Progenitor cell of endocrine pancreas (in vitro differentiated cells): ENCODE measurements at places on chromosomes 12 and 14. TPM values are rescaled to one million over a fixed set of nuclear protein-coding genes. Genes with fewer than 3 reads are reported as not detected.

GRCh38 chr12:24562771-24563431 is 386.0 kb downstream of the BCAT1 start:
- H3K4me1 ChIP-seq, result peaks cover 29% of the 10 kb centered on the region
- peak overlapping the region; percentile 95 for H3K4me3 ChIP-seq
- no peaks in the 10 kb centered on the region for H3K36me3 ChIP-seq
- DNase-seq, result peak; percentile 63
- peaks cover 21% of the 10 kb centered on the region for H3K27me3 ChIP-seq
- peak overlapping the region; percentile 93 for H3K27ac ChIP-seq

- no peak overlapping the region for H3K27ac ChIP-seq
- H3K4me1 ChIP-seq, result no peaks in the 10 kb centered on the region
- no peak for DNase-seq
- peaks cover 51% of the 10 kb centered on the region for H3K27me3 ChIP-seq
- H3K36me3 ChIP-seq, result no peaks in the 10 kb centered on the region
These were observed 26.5 kb downstream of the NOC4L start for GRCh38 chr12:132170637-132171292.

- no peak for DNase-seq
- no peak overlapping the region for H3K27ac ChIP-seq
- peaks cover 51% of the 10 kb centered on the region for H3K27me3 ChIP-seq
- peaks cover 1% of the 10 kb centered on the region for H3K4me1 ChIP-seq
- no peaks in the 10 kb centered on the region for H3K36me3 ChIP-seq
These were observed 117.5 kb upstream of the PARP11 start for GRCh38 chr12:3990501-3991280.

Gene GLS2
- 3.1 and 3.8 TPM in 2 replicates for total RNA-seq

Gene FLVCR2
- total RNA-seq, result 1.0 and 6.3 TPM in 2 replicates

GRCh38 chr12:64781280-64782190 is 22.3 kb upstream of the GNS start:
- peaks cover 2% of the 10 kb centered on the region for H3K36me3 ChIP-seq
- H3K4me3 ChIP-seq, result peak overlapping the region; percentile 78
- peaks cover 61% of the 10 kb centered on the region for H3K27me3 ChIP-seq

Gene RAD51AP1
- 33.4 and 40.1 TPM in 2 replicates for total RNA-seq

DNA sequence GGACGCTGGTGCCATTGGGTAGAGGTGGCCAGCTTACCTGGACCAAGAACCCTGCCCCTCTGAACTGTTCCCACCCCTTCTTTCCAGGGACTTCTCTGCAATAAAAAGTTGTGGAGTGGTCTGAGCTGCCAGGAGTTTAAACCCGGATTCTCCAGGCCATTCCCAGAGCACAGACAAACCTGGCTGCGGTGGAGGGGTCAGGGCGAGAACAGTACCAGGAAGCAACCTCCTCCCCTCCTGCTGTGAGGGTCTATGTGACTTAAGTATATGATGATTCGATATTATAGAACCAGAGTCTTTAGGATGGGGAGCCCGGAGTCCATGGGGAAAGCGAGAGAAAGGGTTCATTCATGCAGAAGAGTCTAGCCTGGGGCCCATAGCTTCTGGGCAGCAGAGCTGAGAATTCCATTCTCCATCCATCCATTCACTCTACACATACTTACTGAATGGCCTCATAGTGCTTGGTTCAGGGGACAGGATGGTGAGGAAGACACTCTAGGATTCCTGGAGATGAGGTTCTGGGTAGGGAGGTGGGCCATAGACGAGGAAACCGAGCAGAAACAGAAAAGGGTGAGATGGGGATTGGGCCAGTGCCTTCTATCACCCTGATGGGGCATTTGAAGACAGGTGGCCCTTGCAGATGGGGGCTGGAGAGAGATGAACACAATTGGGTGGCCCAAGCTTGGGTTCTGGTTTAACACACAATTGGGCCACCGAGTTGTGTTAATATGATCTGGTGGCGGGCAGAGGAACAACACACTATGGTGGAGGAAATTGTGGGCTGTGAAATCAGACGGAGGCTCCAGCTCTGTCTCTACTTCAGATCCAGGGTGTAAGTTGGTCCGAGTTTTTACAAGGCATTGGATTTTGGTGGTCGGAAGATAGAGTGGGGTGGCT is 5.2 kb downstream of the KRT86 start:
- peaks cover 54% of the 10 kb centered on the region for H3K27me3 ChIP-seq
- H3K4me3 ChIP-seq, result no peak overlapping the region
- no peak overlapping the region for H3K27ac ChIP-seq
- H3K4me1 ChIP-seq, result peaks cover 7% of the 10 kb centered on the region

Gene PDZRN4
- total RNA-seq, result 0.11 and 0.12 TPM in 2 replicates

- H3K27me3 ChIP-seq, result peaks cover 8% of the 10 kb centered on the region
- H3K4me1 ChIP-seq, result peaks cover 5% of the 10 kb centered on the region
- no peaks in the 10 kb centered on the region for H3K36me3 ChIP-seq
- no peak overlapping the region for H3K4me3 ChIP-seq
- no peak for DNase-seq
These were observed 935 bp upstream of the ADSS1 start for GRCh38 chr14:104722938-104723650.

GRCh38 chr14:34344318-34344717 is 117.7 kb downstream of the SPTSSA start:
- no peaks in the 10 kb centered on the region for H3K36me3 ChIP-seq
- H3K4me1 ChIP-seq, result peaks cover 2% of the 10 kb centered on the region
- H3K27me3 ChIP-seq, result no peaks in the 10 kb centered on the region
